Placental pericyte (primary cell): ENCODE measurements at places on chromosomes 3 and 15. TPM values are rescaled to one million over a fixed set of nuclear protein-coding genes. Genes with fewer than 3 reads are reported as not detected.

The SCN11A gene
- total RNA-seq = under 0.01 TPM in 2 replicates

The CFAP91 gene
- under 0.01 TPM in 1 of 2 replicates, not detected in the other for total RNA-seq

The SLCO3A1 gene
- 0.44 and 1.9 TPM in 2 replicates for total RNA-seq

The PIERCE2 gene
- total RNA-seq = 1.8 TPM in 1 of 2 replicates, not detected in the other

The HRG gene
- total RNA-seq = not detected in 2 replicates
